ENCODE measurements at places on chromosomes 7 and 10. TPM values are rescaled to one million over a fixed set of nuclear protein-coding genes. Genes with fewer than 3 reads are reported as not detected.

DNA sequence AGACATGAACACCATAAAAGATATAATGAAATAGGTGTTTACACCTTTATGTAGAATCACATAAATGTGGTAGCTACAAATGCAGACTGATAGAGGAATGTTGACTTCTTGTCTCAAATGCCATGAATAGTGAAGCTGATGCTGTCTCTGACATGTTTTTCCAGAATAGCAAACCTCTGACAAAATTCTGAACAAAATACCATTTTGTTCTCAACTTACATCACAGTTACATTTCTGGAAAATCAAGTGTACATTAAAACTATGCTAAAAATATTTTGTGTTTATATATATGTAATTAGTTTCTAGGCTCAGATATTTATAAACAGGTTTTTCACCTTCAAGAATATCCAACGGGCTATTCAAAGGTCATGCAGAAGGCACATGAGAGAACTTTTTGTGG, 16.8 kb upstream of the PTPN12 start:
- H3K27ac ChIP-seq, result no peak overlapping the region
- DNase-seq, result no peak
- no peaks in the 10 kb centered on the region for H3K27me3 ChIP-seq
- no peaks in the 10 kb centered on the region for H3K4me1 ChIP-seq

- no peaks in the 10 kb centered on the region for H3K4me1 ChIP-seq
- H3K4me3 ChIP-seq, result no peak overlapping the region
- DNase-seq, result no peak
- H3K27me3 ChIP-seq, result no peaks in the 10 kb centered on the region
Measured at GRCh38 chr7:110507832-110508231, 583.1 kb upstream of the LRRN3 start.

- no peak overlapping the region for H3K27ac ChIP-seq
- H3K36me3 ChIP-seq, result no peaks in the 10 kb centered on the region
- H3K4me1 ChIP-seq, result no peaks in the 10 kb centered on the region
- peaks cover 16% of the 10 kb centered on the region for H3K27me3 ChIP-seq
- no peak overlapping the region for H3K4me3 ChIP-seq
- DNase-seq, result no peak
Measured at GRCh38 chr10:69965086-69965485, 87.6 kb upstream of the MACROH2A2 start.

DNA sequence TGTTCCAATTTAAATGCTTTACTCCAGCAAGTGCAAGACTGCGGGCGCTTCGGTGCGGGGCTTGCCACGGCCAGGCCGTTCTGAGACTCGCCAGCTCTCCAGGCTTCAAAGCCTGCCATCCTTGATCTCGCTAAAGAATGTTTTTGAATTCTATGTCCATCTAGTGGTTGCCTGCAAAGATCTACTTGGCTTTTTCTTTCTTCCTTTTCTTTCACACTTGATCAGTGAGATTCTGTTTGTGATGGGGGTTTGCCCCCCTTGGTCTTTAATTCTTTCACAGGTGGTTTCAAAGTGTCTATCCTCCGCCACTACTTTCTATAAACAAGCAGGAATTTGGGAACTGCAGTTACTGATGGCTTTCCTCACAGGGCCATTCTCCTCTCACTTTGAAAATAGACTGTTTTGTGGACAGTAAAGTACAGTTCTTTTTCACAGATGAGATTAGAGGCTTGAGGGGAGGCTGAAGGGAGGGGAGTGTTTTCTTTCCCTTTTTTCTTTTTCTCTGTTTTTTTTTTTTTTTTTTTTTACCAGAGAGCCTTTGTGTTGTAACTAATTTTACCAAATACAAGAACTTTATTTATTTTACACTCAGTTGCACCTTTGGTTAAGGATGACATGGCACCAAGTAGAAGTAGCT, 15.2 kb upstream of the FBXW4 start:
- peaks cover 11% of the 10 kb centered on the region for H3K27me3 ChIP-seq
- DNase-seq, result no peak
- H3K4me3 ChIP-seq, result no peak overlapping the region
- H3K36me3 ChIP-seq, result no peaks in the 10 kb centered on the region

DNA sequence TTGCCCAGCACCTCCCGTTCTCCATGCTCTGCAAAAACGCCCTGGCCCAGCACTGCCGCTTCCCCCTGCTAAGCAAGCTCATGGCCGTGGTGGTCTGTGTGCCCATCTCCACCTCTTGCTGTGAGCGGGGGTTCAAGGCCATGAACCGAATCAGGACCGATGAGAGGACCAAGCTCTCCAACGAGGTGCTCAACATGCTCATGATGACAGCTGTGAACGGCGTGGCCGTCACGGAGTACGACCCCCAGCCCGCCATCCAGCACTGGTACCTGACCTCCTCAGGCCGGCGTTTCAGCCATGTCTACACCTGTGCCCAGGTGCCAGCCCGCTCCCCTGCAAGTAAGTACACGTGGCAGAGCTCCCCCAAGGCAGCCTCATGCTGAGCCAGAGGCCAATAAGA, 11.6 kb upstream of the ATP6V0E2 start:
- H3K4me1 ChIP-seq, result no peaks in the 10 kb centered on the region
- H3K27me3 ChIP-seq, result no peaks in the 10 kb centered on the region
- H3K4me3 ChIP-seq, result no peak overlapping the region
- no peak for DNase-seq
- H3K27ac ChIP-seq, result no peak overlapping the region

- no peak overlapping the region for H3K4me3 ChIP-seq
- no peaks in the 10 kb centered on the region for H3K27me3 ChIP-seq
- no peak for DNase-seq
Measured at GRCh38 chr10:43115881-43116595, 22.2 kb upstream of the CSGALNACT2 start.

DNA sequence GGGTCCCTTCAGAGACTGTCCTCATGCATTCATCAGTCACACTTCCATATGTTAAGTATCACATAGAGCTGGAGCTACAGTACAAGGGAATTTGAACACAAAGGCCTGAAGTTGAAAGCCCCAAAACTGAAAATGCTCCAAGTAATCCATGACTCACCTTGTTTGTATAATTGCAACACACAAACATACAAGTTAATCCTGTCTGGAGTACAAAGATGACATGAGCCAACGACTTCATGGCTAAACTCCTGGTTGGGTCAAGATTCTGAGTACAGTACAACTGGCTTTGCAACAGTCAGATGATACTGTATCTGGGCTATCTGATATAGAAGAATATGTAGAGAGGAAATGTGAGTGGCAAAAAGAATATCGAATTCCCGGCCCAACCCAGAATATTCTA, 73.1 kb upstream of the AASS start:
- H3K27ac ChIP-seq, result no peak overlapping the region
- no peaks in the 10 kb centered on the region for H3K36me3 ChIP-seq
- H3K4me3 ChIP-seq, result no peak overlapping the region

DNA sequence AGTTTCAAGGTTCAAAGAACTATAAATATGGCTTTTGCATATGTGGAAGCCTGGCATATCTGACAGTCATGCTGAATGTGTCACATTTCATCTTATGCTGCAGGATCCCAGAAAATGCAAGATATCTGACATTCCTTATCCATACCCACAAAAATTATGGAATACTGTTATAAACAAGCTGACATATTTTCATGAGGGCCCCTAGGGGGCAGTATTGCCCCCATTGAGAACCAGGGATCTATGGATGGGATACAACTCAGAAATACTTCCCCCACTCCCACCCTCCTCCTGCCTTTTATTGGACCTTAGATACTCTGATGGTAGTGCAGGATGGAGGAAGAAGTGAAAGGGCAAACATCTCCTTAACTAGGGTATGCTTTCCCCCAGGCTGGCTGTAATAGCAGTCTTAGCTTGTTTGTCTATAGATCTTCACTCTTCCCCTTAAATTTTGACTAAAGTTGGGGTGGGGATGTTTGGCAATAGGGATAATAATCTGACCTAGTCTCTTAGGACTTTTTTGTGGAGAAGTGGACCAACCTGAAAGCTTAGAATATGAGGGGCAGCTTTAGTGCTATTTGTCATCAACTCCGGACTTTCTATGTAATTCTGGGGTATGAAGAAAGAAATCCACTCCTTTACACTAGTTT, 3.5 kb upstream of the GNGT1 start:
- H3K27me3 ChIP-seq, result peaks cover 3% of the 10 kb centered on the region
- H3K27ac ChIP-seq, result no peak overlapping the region
- no peak for DNase-seq
- no peaks in the 10 kb centered on the region for H3K36me3 ChIP-seq

DNA sequence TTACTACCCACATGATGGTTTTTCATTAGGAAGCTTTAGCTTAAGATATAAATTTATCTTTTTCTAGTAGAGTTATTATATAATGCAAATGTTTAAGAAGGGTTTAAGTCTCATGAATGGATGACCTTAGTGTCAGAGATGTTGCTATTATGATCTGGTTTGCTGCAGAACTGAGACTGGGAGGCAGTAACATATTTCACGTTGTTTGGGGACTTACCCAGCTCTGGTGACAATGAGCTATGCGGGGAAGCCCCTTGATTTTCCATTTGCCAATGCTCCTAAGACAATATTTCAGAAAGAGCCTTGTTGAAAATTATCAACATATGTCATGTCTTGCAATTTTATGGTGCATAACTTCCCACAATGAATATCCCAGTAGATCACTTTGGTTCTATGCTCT, 754.6 kb downstream of the REEP3 start:
- no peaks in the 10 kb centered on the region for H3K27me3 ChIP-seq
- DNase-seq, result no peak
- H3K4me1 ChIP-seq, result no peaks in the 10 kb centered on the region
- no peaks in the 10 kb centered on the region for H3K36me3 ChIP-seq

GRCh38 chr7:152462995-152463708, 27.3 kb upstream of the KMT2C start:
- H3K36me3 ChIP-seq, result no peaks in the 10 kb centered on the region
- peaks cover 7% of the 10 kb centered on the region for H3K4me1 ChIP-seq
- no peaks in the 10 kb centered on the region for H3K27me3 ChIP-seq

GRCh38 chr7:76003351-76003750, 9.0 kb upstream of the TMEM120A start:
- peaks cover 5% of the 10 kb centered on the region for H3K36me3 ChIP-seq
- no peaks in the 10 kb centered on the region for H3K27me3 ChIP-seq

- no peak for DNase-seq
- no peak overlapping the region for H3K4me3 ChIP-seq
- H3K4me1 ChIP-seq, result peaks cover 34% of the 10 kb centered on the region
- peaks cover 5% of the 10 kb centered on the region for H3K36me3 ChIP-seq
- no peaks in the 10 kb centered on the region for H3K27me3 ChIP-seq
Measured at GRCh38 chr7:44633254-44634186, 27.1 kb downstream of the OGDH start.

DNA sequence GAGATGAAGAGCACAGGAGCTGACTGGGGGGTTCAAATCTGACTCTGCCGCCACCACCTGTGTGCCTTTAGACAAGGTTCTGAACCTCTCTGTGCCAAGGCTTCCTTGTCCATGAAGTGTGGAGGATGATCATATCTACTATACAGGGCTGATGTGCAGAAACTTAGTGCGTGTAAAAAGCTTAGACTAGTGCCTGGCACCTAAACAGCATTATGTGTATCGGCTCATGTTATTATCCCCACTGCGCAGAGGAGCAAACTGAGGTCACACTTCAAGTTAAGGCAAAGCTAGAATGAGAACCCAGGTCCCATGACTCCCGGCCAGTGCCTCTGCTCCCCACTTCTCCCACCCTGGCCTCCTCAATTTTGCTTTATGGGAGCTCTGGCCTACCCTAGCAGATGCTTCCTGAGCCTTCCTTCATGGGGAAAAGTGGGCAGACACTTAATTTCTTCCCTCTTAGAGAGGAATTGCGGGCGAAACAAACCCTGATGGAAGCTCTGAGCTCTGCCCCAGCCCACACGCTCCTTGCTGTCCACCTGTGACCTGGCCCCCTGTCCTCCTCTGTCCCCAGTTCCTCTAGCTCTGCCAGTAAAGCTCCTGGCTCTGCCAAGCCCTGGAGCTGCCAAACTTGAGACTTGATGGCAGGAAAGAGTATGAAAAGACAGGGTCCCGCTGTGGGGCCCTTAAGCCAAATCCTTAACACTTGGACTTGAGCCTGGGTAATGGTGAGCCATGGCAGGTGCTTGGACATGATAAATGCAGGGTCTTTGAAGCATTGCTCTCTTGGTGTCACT, 71.0 kb downstream of the CDH23 start:
- H3K36me3 ChIP-seq, result no peaks in the 10 kb centered on the region
- no peak overlapping the region for H3K27ac ChIP-seq
- no peaks in the 10 kb centered on the region for H3K27me3 ChIP-seq
- no peaks in the 10 kb centered on the region for H3K4me1 ChIP-seq
- DNase-seq, result no peak
- no peak overlapping the region for H3K4me3 ChIP-seq

GRCh38 chr7:22610951-22611757, 111.2 kb upstream of the STEAP1B start:
- no peaks in the 10 kb centered on the region for H3K27me3 ChIP-seq
- no peaks in the 10 kb centered on the region for H3K36me3 ChIP-seq
- no peak overlapping the region for H3K4me3 ChIP-seq
- H3K27ac ChIP-seq, result no peak overlapping the region
- no peaks in the 10 kb centered on the region for H3K4me1 ChIP-seq
- no peak for DNase-seq

DNA sequence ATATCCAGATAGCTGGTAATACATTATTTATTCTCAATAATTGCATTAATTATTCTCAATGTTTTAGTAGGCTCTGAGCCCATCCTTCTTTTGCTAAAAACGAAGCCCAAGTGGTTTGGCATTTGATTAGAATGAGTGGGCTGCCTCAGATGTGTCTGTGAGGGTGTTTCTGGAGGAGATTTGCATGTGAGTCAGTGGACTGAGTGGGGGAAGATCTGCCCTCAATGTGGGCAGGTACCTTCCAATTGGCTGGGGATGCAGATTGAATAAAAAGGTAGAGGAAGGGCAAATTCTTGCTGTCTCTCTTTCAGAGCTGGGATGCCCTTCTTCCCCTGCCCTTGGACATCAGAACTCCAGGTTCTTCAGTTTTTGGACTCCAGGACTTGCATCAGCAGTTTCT, 290.6 kb upstream of the SMIM30 start:
- no peaks in the 10 kb centered on the region for H3K36me3 ChIP-seq
- H3K4me1 ChIP-seq, result no peaks in the 10 kb centered on the region
- H3K4me3 ChIP-seq, result no peak overlapping the region
- no peak overlapping the region for H3K27ac ChIP-seq

GRCh38 chr7:67589183-67589582, 592.5 kb downstream of the TYW1 start:
- no peak for DNase-seq
- no peaks in the 10 kb centered on the region for H3K4me1 ChIP-seq
- no peaks in the 10 kb centered on the region for H3K36me3 ChIP-seq
- H3K4me3 ChIP-seq, result no peak overlapping the region
- no peak overlapping the region for H3K27ac ChIP-seq
- H3K27me3 ChIP-seq, result no peaks in the 10 kb centered on the region

DNA sequence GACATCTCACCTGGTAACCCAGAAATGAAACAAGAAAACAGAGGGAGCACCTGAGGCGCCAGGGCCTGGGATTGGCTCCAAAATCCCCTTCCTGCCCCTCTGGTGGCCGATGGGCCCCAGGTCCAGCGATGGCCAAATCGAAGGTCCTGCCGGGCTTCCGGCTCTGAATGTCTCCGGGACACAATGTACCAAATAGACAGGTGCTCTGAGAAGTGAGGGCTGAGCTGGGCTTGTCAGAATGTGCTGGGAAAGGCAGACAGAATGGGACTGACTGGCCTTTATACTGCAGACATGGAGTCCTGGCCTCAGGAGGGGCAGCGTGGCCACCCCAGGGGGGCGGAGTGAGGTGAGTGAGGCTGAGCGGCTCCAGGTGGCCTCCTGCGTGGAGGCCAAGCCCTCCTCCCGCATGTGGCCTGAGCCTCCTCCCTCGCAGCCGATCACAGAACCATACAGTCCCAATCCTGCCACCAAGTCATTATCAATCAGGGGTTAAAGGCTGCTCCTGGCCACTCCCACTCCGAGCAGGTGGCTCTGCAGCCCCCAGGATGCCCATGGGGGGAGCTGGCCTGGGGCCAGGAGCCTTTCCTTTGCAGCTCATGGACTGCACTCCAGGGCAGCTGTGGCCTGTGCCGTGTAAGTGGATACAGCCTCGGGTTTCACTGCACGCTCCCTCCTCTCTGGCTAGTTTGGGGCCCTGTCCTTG, 185.5 kb downstream of the ADARB2 start:
- H3K27ac ChIP-seq, result no peak overlapping the region
- H3K27me3 ChIP-seq, result no peaks in the 10 kb centered on the region

Gene C10orf120
- not detected for total RNA-seq

Gene TMEM120A
- total RNA-seq, result 71.0 TPM

Gene IFIT1B
- not detected for total RNA-seq
